ENCODE measurements at places on chromosomes 12 and 14.
A peak's percentile ranks its signal among the peaks of the same experiment; 100 is the strongest.

- DNase-seq, result no peak
These were observed 88.5 kb downstream of the PPM1H start for GRCh38 chr12:62846491-62846890.

DNA sequence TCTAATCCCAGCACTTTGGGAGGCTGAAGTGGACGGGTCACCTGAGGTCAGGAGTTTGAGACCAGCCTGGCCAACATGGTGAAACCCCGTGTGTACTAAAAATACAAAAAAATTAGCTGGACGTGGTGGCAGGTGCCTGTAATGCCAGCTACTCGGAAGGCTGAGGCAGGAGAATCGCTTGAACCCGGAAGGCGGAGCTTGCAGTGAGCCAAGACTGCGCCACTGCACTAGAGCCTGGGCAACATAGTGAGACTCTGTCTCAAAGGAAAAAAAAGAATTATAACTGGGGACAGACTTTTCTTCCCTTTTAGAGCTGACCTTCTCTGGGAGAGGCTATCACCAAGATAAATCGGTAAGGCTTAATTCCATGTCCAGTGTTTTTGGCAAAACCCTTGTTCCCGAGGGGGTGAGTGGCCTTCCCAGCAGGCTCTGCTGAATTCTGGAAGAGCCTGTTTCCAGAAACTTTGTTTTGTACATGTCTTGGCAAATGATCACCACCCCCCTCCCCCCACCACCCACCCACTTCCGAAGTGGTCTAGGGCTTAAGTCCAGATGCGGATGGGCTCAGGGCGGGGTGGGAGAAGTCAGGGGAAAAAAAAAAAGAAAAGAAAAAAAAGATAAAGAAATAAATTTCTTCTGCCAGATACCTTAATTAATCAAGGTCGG is 32.3 kb upstream of the DEGS2 start:
- DNase-seq, result no peak

GRCh38 chr12:1281683-1282366 is 290.8 kb downstream of the ERC1 start:
- DNase-seq, result no peak

DNA sequence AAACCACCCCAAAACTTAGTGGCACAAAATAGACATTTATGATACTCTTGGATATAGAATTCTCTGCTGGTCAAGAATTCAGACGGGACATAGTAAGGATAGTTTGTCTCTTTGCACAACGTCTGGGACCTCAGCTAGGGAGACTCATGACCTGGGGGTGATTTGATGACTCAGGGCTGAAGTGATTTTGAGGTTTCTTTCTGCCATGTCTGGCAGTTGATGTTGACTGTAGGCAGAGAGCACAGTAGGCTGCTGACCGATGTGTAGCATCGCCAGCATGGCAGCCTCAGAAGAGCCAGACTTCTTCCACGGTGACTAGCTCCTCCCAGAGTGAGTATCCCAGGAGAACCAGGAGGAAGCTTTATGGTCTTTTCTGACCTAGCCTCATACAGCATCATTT is 88.9 kb upstream of the FRMD6 start:
- DNase-seq, result no peak

DNA sequence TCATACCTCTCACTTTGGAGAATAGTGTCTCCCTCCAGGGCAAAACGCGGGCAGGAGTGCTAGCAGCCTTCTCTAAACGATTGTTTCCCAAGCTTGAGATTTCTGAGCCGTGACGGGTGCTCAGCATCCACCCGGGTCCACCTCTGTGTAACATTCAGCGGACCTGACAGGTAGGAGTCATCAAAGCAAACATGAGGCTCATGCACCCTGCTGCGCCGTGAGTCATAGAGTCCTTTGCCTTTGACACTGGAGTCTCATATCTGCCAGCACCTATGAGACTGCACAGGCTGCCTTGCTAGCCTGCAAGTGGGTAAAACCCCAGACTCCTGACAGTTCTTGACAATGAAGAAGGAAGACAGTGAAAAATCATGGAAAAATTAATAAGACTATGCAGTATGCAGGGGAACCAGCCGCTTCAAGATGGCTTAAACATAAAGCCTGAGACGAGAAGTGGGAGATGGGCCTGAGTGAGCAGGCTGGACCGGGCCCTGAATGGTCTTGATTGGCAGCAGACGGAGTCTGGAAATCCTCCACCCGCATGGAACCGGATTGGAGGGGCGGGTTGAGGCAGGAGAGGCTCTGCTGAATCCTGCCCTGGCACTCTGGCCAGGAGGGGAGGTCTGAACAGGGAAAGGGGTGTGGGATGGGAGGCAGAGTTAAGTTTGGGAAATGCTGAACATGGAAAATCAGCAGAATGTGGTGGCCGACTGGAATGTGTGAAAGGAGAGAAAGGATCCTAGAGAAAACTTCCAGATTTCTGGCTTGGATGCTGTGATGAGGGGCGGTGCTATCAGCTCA is 54.2 kb downstream of the LGMN start:
- DNase-seq, result no peak

DNA sequence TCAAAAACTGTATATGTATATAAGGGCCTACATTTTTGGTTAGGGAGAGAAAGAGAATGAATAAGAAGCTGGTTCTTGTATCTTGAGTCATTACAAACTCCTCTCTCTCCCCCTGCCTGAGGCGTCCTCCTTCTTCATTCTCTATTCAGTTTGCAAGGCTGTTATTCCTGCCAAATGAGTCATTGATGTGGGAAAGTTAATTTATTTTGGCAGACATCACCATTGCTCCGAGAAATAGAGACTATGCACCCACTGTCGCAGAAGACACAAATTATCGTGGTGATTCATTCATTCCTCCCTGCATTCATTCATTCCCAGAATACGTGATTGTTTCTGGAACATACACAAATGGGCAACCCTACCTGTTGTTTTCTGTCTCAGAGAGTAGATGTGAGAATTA is 112.5 kb upstream of the MED13L start:
- no peak for DNase-seq

DNA sequence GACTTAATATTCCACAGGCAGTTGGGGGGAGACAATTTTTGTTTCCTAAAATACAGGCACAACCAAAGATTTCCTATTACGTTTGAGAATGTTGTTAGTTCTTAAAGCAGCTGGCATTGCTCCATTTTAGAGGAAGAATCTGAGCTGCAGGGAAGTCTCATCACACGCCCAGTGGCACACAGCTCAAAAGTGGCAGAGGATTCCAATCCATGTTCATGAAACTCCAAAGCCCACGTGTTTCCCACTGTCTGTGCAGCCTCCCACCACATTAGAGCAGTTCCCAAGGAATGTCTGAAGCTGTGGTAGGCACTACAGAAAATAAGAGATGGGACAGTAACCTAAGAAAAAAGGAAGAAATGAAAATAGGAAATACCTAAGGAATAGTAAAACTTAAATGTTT is 6.1 kb upstream of the IL26 start:
- DNase-seq, result no peak

DNA sequence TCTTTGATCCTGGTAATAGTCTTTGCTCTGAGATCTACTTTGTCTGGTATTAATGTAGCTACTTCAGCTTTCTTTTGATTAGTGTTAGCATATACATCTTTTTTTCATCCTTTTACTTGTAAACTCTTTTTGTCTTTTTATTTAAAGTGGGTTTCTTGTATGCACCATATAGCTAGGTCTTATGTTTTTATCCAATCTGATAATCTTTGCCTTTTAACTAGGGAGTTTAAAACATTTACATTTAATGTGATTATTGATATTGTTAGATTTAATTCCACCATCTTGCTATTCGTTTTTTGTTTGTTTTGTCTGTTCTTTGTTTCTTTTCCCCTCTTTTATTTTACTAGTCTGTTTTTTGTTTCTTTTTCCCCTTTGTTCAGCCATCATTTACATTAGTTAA is 6.0 kb downstream of the CGRRF1 start:
- DNase-seq, result no peak

- DNase-seq, result no peak
These were observed 267.1 kb upstream of the PRKD1 start for GRCh38 chr14:30194741-30195148.

- no peak for DNase-seq
These were observed 3.3 kb downstream of the SLC39A9 start for GRCh38 chr14:69401841-69402240.

GRCh38 chr14:103703433-103704385 is 11.5 kb downstream of the XRCC3 start:
- no peak for DNase-seq

GRCh38 chr14:102077382-102077709 is 9.5 kb downstream of the HSP90AA1 start:
- DNase-seq, result no peak

DNA sequence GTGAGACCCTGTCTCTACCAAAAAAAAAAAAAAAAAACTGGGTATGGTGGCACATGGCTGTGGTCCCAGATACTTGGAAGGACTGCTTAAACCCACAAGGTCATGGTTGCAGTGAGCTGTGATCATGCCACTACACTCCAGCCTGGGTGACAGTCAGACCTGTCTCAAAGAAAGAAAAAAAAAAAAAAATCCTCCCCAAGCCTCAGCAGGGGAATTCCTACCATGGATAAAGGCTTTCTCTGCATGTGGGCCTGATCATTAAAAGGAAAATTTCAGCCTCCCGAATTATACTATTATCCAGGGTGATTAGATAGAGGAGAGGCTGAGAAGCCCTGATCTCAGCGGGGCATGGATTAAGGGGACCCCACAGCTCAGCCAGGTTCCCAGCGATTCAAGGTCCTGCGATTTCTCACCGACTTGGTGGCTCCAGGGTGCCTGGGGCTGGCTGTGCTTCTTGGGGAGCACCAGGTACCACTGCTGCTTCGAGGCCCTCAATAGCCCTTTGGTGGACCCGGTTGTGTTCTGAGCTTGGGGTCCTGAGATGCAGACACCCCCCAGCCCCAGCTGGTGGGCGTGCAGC is 5.6 kb downstream of the SH2B3 start:
- DNase-seq, result no peak

- no peak for DNase-seq
These were observed 12.2 kb upstream of the MYH7 start for GRCh38 chr14:23447361-23448350.

- no peak for DNase-seq
These were observed 74.3 kb downstream of the MAP3K9 start for GRCh38 chr14:70735043-70735442.

- no peak for DNase-seq
These were observed 162.1 kb downstream of the APAF1 start for GRCh38 chr12:98807187-98807586.

DNA sequence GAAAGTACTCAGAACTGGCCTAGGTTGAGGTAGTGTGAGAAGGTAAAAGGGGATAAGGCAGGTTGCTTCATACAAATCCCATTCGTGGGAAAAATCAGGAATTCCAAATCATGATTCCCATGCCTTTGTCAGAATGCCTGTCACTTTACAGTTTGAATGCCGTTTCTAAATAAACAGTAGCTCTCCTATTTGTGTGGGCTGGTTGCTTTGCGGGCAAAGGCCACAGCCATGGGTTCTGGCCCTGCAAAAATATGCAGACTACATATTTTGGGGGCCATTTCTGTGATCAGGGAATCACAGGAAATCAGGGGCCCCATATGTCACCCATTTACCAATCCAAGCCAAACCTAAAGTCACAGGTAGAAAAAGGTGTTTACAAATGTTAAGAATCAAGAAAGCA is 161.3 kb upstream of the BMP4 start:
- no peak for DNase-seq

- DNase-seq, result no peak
These were observed 586.9 kb downstream of the CCER1 start for GRCh38 chr12:90368081-90368480.

DNA sequence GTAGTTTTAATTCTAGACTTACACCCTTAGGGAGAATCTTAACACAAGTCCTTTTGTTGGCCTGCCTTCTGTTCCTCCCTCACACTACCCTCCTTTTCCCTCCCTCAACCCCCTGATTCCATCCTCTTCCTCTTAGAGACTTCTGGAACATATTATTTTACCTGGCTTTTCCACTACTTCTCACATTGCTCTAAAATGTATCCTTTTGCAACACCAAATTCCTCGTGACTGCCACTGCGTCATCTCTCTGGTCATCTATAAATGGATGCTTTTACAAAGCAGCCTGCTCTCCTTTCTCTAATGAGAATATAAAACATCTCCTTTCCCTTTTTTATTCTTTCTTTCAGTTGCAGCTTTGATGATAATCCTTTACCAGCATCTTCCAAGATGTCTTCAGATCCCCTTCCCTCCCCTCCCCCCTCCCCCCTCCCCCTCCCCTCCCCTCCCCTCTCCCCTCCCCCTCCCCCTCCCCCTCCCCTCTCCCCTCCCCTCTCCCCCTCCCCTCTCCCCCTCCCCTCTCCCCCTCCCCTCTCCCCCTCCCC is 93.6 kb downstream of the DIP2B start:
- DNase-seq, result no peak

GRCh38 chr14:80136358-80136757 is 74.9 kb downstream of the DIO2 start:
- peak; percentile 9 for DNase-seq

- no peak for DNase-seq
These were observed 48.5 kb downstream of the CDC42BPB start for GRCh38 chr14:103008768-103009357.

GRCh38 chr12:118822512-118822911 is 158.8 kb upstream of the SRRM4 start:
- DNase-seq, result no peak

DNA sequence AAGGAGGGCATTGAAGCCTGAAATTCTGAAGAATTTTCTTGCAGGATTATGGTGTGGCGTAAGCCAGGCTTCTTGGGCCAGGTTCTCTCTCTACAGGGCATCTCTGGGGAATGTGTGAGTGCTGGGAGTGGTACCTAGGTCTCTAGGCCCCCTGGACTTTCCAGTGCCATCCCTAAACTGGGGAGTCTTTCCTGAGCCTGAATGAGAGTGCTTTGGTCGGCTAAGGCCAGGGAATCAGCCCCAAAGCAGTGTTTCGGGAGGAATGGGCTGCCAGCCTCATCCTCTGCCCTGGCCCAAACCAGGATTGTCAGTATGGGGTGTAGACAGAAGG is 93.9 kb downstream of the CALM1 start:
- DNase-seq, result no peak

DNA sequence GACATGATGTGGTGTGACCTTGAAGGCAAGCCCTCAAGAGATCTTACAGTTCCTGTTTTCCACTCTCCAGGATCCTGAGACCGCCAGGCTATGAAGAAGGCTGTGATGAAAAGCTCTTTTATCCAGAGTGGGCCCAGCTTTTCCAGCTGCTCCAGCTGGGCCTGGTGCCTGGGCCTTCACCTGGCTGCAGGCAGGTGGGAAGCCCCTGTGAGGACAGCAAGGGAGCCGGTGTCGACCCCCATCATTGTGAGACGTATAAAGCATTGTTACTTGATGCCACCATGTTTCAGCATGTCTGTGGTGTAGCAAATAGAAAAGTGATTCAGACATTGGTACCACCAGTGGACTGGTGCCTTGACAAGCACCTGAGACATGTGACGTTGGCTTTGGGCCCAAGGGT is 190.2 kb downstream of the KIF26A start:
- DNase-seq, result no peak

GRCh38 chr12:84131076-84131475 is 781.5 kb downstream of the SLC6A15 start:
- no peak for DNase-seq
